ENCODE measurements at places on chromosomes 16 and 17. TPM values are rescaled to one million over a fixed set of nuclear protein-coding genes. Genes with fewer than 3 reads are reported as not detected.

DNA sequence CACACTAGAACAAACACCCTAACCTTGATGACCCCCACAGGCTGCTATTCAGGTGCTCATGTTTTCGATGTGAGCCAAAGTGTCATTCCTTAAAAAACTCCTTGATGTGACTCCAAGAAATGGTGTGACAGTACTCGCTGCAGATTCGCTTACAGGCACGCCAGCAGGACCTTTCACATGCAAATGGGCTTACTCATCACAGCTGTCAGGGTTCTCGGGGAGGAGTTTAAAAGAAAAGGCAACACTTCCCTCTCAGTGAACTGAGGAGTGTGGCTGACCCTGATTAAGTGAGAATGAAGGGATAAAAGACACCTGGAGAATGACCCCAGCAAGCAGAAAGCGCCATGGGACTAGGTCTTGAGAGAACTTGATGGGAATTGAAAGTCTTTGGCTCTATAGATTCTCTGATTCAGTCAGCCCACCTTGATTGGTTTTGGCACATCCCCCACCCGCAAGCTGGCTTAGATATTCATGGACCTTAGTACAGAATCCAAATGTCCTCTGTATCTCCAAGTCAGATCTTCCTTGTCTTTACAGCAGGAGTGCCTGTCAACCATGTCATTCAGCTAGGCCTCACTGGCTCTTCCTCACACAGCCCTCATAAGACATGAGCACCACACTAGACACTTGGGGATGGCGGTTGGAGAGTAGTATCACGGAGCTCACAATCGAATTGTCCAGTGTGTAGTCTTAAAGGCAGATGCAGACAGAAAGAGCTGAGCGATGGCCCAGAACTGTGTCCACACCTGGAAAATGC lies 82.6 kb downstream of the HIC1 start:
- peak; percentile 90 for DNase-seq

DNA sequence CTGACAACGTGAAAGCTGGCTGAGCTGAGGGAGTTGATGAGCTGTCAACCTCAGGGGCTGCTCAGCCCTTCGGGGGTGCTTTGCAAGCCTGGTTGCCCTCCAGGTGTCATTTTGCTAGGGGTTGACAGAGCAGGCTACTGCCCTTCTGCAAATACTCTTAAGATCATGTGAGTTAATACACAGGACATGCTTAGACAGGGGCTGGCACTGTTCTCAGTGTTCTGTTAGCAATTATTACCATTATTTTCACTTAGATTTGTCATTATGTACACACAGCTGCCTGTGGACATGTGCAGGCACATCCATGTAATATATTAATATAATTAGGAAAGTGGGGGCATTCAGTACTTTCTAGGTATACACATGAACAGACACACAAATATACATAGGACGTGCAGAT lies 554.3 kb upstream of the HSBP1 start:
- DNase-seq = no peak

DNA sequence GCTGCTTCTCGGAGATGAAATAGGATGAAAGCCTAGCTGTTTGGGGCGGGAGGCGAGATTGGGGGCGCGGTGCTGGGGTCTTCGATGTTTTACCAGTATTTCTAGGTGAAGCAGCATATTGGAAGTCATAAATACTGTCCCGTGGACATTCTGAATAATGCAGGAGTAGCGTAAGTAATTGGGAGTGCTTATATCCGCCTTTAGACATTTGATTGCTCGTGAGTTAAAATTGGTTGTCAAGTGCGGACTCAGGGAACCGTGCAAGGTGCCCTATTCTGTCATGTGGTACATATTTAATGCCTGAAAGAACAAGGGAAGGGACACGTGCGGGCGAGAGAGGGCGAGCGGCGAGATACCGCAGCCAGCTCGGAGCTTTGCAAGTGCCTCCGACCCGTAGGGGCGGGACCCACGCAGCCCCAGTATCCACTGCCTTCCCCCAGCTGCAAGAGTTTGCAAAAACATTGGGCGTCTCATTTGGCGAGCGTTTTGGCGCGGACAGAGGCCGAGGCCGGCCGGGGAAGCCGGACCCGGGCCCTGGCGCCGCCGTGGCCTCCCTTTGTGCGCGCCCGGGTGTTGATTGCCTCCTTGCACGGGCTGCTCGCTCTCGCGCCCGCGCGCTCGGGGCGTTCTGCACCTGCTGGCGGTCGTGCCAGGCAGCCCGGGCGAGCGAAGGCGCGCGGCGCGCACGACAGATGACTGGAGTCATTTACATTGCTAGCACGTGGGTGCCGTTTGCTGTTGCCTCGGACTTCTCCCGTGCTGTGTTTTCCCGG lies 849.8 kb upstream of the RBFOX1 start:
- no peak for DNase-seq

DNA sequence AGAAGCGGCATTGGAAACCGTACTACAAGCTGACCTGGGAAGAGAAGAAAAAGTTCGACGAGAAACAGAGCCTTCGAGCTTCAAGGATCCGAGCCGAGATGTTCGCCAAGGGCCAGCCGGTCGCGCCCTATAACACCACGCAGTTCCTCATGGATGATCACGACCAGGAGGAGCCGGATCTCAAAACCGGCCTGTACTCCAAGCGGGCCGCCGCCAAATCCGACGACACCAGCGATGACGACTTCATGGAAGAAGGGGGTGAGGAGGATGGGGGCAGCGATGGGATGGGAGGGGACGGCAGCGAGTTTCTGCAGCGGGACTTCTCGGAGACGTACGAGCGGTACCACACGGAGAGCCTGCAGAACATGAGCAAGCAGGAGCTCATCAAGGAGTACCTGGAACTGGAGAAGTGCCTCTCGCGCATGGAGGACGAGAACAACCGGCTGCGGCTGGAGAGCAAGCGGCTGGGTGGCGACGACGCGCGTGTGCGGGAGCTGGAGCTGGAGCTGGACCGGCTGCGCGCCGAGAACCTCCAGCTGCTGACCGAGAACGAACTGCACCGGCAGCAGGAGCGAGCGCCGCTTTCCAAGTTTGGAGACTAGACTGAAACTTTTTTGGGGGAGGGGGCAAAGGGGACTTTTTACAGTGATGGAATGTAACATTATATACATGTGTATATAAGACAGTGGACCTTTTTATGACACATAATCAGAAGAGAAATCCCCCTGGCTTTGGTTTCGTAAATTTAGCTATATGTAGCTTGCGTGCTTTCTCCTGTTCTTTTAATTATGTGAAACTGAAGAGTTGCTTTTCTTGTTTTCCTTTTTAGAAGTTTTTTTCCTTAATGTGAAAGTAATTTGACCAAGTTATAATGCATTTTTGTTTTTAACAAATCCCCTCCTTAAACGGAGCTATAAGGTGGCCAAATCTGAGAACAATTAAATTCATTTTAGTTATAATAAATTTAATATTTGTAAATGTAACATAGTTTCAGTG lies 1.7 kb downstream of the HEXIM1 start:
- peak; percentile 51 for DNase-seq

DNA sequence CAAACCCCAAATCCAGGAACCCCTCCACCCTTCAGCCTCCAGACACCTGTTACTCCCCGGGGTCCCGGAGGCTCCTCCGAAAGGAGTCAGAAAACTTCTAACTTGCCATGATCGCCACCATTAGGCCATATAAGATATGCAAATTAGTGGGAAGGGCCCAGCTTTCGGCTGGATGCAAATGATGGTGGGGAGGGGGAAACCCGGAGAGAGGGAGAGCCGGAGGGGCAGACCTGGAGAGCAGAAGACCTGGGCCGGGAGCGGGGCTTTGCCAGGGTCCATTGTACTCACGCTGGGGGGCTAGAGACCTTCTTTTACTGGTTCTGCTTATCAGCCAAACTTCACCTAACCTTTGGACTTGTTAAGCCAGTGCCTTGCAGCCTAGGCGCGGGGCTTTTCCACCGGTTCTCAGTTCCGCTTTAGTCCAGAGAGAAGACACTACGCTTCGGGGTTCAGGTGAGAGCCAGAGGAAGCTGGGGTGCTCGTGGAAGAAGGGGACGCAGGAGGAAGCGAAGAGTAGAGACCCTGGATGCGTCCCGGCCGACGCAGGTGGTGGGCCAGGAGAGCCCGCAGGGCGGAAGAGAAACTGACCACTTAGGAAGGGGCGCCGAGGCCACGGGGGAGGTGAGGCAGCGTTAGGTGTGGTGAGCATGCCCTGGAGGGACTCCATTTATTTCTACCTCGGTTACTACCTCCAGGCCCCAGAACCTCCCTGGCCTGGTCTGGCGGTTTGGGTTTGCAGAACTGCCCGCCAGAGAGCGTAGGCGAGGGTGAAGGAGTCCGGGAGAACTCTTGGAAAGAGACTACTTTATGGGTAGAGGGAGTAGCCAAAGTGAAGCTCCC lies at the start of gene HNF1B:
Gene HNF1B, minus strand, starts transcription at position 99 of the 840 bp plus-strand sequence. CDS start 175 bp downstream, outside the sequence.
- DNase-seq = no peak

- peak; percentile 72 for DNase-seq
Measured at GRCh38 chr16:84759061-84759460, 59.3 kb downstream of the USP10 start.

- DNase-seq = no peak
Measured at GRCh38 chr16:3046641-3047386, 453 bp downstream of the MMP25 start.

DNA sequence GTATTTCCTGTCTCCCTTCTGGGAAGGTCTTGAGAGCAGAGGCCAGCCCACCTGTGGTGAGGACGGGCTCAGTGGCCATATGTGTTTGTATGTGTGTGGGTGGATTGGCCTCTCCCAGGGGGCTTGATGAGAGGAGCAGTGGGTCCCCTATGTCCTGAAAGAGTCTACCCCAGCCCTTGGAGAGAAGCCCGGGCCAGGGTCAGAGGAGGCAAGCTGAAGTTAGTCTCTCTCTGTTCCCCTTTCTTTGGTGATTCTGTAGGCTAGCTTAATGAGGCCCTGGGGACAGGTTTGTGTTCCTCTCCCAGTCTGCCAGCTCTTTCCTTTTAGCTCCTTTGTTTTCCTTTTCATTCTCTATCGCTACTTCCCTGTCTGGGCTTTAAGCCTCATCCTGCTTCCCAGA lies 23.8 kb upstream of the NFATC3 start:
- DNase-seq = no peak

Gene CDH8
- not detected for total RNA-seq

Gene OTOA
- total RNA-seq = not detected

Gene SLC22A31
- 0.56 TPM for total RNA-seq

Data from IMR-90 (cell line).